ENCODE measurements at places on chromosomes 13 and 19. TPM values are rescaled to one million over a fixed set of nuclear protein-coding genes. Genes with fewer than 3 reads are reported as not detected.

RAB3A gene
- 9.2 TPM for total RNA-seq

VSIG10L gene
- total RNA-seq = 3.5 TPM

OSCAR gene
- not detected for total RNA-seq

FUT2 gene
- total RNA-seq = not detected

CPB2 gene
- 0.44 TPM for total RNA-seq

ZNF575 gene
- total RNA-seq = 0.72 TPM

LILRA1 gene
- not detected for total RNA-seq

MYO16 gene
- total RNA-seq = 3.0 TPM

FKBP8 gene
- 175 TPM for total RNA-seq

HCST gene
- not detected for total RNA-seq

ZNF226 gene
- 24.4 TPM for total RNA-seq
